ENCODE measurements at places on chromosomes 12 and 14.

GRCh38 chr12:1993341-1993740, 10.9 kb downstream of the DCP1B start:
- no peak for DNase-seq

DNA sequence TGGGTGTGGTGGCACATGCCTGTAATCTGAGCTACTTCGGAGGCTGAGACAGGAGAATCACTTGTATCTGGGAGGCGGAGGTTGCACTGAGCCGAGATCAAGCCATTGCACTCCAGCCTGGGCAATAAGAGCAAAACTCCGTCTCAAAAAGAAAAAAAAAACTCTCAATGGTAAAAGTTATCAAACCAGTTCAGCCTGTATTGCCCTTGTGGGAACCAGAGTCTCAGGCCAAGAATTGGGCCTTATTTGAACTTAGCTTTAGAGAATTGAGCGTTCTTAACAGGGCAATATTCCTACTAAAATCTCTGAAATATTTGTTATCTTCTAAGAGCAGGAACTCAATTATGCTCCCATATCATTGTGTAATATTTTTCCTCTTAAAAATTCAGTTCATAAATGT, 7.7 kb upstream of the MDM2 start:
- no peak for DNase-seq

GRCh38 chr14:41749429-41749828, 142.8 kb downstream of the LRFN5 start:
- DNase-seq: no peak

- DNase-seq: no peak
These were observed 59.0 kb downstream of the NTN4 start for GRCh38 chr12:95731519-95731958.

- DNase-seq: no peak
These were observed 36.7 kb downstream of the FLRT2 start for GRCh38 chr14:85566603-85567002.

DNA sequence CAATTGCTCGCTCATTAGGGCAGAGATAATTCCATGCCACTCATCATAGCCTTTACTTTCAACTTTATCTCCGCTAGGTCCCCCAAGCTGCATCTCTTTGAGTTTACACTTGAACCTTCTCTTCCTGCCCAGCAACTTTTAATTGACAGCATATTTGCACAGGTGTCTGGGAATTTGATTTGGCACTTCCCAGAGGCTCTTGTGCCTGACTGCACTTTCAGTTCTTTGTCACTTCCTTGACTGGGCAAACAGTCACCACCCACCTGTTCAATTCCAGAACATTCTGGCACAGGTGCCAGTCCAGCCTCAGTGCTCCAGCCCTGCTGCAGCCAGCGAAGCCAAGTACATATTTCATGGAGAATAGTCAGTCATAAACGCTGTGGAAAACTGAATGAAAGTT, 110.1 kb upstream of the LRIG3 start:
- no peak for DNase-seq

DNA sequence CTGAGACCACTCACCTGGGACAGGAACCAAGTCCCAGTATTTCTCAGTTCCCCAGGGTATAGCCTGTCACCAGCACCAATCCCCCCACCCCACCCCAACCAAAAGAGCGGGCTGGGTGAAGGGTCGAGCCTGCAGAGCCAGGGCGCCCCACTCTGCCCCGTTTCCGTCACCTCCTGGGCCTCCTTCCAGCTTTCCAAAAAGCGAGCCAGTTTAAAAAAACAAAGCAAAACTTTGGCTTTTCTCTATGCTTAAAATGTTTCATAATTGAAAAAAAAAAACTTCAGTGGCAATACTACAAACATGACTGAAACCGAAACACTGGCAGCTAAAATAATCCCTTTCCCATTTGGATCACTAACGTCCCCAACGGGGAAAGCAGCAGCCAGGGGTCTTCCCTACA, 7.5 kb downstream of the CAMKK2 start:
- DNase-seq: no peak

DNA sequence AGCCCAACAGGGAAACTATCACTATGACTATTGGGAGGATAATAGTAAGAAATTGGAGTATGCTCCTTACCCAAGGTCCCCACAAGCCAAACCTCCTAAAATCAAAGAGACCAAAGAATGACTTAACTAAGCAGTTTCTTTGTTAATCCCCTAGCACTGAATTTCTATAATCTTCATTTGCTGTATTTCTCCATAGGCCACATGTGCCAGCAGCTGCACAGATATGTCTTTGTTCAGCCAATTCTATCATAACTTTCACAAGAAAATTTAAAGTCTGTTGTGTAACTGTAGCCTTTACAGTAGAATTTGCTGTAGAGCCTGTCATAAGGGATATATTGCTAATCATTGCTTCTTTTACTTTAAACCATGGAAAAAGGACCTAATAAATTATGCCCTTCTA, 104.0 kb downstream of the RIN3 start:
- no peak for DNase-seq

Data from activated naive CD8-positive, alpha-beta T cell treated with anti-CD3 and anti-CD28 coated beads, Interleukin-2, amount 50 U/mL, for 16 hours (primary cell).